HCEC 1CT (cell line): ENCODE measurements at places on chromosomes 16 and 17.
A peak's percentile ranks its signal among the peaks of the same experiment; 100 is the strongest.

- DNase-seq = no peak
Measured at GRCh38 chr17:66541461-66542128, 239.2 kb downstream of the PRKCA start.

DNA sequence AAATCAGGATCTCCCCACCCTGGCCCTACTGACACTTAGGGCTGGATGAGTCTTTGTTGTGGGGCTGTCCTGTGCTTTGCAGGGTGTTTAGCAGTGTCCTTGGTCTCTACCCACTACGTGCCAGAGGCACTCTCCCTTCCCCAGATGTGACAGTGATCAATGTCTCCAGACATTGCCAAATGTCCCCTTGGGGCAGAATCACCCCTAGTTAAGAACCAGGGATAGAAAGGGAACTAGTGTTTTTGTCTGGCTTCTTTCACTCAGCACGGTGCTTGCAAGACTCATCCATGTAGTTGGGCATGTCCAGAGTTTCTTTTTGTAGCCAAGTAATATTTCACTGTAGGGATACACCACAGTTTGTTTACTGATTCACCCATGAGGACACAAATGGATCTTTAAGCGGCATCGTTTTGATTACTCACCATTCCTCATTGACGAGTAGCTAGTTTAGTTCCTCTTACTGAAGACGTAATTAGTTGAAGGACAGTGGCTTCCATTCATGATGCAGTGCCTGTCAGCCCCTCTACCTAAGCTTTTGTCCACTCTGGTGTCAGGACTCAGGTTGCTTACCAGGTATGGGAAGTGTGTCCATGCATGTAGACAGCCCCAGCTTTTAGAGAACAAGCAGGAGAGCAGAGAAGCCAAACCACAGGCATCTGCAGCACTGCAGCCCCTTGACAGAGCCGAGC lies 26.0 kb upstream of the ITGB4 start:
- peak; percentile 70 for DNase-seq

DNA sequence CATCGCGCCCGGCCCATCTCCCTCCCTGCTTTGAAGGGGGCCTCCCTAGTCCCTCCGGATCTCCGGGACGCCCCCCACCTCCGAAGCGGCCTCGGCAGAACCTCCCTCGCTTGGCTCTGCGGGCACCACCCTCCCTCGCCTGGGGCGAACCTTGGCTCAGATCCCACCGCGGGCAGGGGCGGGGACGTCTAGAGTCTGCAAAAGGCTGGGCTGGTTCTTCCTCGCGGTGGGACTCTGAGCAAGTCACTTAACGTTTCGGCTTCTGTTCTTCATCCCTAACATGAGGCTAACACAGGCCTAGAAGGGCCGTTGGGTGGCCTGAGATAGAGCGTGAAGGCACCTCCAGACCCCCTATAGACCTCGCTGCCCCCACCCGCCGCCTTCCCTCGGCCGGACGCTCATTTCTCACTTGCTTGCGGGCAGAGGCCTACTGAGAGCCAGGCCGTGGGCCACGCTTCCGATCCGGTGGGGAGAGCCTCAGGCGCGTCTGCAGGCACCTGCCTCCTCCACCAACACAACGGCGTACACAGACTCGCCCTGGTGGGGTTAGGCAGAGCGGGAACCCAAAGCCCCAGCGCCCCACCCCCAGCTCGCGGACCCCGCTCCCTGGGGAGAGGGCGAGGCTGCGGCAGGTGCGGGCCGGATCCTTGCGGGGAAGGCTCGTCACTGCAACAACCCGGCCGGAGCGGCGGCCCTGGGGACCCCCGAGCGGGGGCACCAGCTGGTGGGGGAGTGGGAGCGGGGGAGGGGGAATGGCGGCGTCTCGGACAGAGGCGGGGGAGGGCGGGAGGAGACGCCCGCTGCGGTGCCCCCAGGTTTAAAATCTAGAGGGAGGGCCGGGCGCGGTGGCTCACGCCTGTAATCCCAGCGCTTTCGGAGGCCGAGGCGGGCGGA lies 5.4 kb downstream of the MYO1C start:
- DNase-seq = no peak

DNA sequence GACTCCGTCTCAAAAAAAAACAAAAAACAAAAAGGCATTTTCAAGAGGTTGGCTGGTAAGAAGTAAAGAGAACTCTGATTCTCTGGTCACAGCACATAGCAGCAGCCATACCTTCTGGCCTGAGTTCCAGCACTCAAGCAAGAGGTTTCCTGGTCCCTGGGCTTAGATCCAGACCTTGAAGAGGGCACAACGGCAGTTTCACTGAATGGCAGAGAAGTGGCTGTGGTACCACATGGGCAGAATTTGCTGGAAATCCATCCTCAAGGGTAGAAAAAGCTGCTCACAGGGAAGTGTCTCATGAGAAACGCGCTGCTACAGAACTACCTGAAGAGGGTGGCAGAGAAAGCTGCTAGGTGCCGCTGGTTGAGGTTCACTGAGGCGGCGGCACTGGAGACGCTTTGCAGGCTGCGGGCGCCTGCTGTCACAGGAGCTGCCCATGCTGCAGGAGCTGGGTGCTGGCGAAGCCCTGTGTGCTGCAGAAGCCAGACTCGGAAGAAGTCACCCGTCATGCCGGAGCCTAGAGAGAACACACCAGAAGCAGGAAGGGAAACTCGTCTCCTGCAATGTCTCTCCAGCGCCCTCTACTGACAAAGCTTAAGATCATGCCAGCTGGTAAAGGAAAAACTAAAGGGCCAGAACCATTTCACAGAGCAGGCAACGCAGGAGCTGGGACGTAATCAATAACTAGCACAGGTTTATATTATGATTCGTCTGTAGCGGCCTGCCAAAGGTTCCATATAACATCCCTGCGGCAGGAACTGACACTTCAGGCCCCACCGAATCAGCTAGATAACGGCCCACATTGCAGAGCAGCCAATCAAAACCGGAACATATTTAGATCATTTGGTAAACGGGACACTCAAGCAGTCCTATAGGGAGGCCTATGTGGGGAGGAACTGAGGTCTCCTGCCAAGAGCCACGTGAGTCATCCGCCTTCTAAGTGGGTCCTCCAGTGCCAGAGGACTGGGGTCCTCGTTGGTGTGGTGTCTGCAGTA lies 5.4 kb upstream of the ZNF213 start:
- DNase-seq = peak; percentile 70

- DNase-seq = no peak
Measured at GRCh38 chr17:72382971-72383722, 262.3 kb downstream of the SOX9 start.

GRCh38 chr17:50507871-50508572 lies at the start of gene MYCBPAP:
TSS of gene MYCBPAP (plus strand) at chr17:50508439. CDS start at chr17:50508675, 236 bp downstream.
- DNase-seq = peak; percentile 83

DNA sequence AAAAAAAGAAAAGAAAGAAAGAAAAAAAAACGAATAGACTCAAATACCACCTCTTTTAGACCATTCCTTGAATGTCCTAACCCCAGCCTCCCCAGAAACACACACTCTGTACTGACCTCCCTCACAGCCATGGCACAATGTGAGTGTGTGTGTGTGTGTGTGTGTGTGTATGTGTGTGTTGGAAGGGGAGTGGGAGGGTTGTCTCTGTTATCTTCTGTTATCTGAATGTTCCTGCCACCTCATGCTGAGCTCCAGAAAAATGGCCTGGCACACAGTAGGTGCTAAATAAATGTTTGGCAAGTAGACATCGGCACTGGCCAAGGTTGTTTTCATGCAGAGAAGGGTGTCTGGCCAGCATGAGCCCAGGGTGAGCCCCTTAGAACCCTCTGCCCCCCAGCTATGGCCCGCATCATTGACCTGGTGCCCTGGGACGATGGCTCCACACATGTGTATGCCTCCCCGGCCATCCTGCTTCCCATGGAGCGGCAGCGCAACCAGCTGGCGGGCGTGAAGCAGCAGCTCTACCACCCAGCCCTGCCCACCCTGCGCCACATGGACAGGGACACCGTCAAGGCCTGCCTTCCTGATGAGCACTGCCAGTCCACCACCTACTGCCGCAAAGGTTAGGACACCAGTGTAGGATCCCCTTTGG lies 6.6 kb upstream of the CNGB1 start:
- no peak for DNase-seq

GRCh38 chr17:17741349-17742023 lies 60.2 kb downstream of the RAI1 start:
- DNase-seq = no peak
